ENCODE measurements at places on chromosomes 4 and X.
A peak's percentile ranks its signal among the peaks of the same experiment; 100 is the strongest.

GRCh38 chrX:109773374-109773773 is 40.3 kb upstream of the ACSL4 start:
- DNase-seq = no peak

DNA sequence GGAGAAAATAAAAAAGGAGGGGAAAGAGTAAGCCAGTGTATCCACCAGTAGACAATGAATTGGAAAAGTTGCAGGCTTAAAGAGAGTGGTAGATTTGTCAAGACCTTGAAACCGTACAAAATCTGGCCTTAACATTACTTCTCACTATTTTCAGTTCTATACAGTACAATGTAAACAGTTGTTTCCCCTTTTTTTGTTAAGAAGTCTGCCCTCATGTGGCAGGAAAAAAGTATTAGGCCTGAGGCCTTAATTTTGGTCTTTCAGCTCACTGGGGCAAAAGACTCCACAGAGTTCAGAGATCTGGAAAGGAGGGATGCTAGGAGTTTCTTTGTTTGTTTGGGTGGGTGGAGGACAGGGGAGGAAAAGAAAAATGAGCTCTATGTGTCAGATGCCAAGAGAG is 92.8 kb upstream of the CCDC160 start:
- no peak for DNase-seq

DNA sequence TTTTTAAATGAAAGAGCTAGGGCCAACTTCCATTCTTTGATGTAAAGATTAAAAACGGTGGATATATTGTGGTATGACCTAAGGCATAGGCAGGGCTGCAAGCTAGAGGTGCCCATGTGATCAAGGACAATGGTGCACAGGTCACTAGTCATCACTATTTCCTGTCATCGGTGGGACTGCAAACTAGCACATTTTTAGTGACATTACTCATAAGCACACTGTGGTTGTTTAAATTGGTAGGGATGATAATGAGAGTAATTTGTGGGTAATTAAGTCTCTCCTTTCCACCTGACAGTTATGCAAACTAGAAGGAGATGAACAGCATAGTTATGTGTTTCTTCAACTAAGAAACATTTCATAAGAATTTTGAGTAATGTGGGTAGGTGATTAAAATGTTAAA is 85.4 kb downstream of the GPRIN3 start:
- no peak for DNase-seq

GRCh38 chrX:150694738-150695410 is 1.7 kb downstream of the MTMR1 start:
- no peak for DNase-seq

GRCh38 chrX:23783589-23784469 is 856 bp downstream of the SAT1 start:
- no peak for DNase-seq

- DNase-seq = no peak
Observed at GRCh38 chr4:186570193-186570996, 15.0 kb upstream of the MTNR1A start.

DNA sequence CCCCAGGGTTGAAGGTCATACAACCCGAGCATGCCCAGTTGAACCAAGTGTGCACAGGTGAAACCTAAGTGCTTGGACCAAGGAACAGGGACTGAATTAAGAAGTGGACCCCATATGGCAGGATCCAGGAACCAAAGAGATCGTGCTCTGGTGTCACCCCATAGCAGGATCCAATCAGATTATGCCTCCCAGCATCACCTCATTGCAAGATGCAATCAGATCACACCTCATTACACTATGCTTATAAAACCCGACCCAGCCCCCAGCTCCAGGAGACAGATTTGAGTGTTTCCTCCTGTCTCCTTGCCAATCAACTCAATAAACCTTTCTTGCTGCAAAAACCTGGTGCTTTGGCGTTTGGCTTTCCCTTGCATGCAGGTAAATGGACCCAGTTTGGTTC is 37.6 kb downstream of the EFHC2 start:
- DNase-seq = no peak

DNA sequence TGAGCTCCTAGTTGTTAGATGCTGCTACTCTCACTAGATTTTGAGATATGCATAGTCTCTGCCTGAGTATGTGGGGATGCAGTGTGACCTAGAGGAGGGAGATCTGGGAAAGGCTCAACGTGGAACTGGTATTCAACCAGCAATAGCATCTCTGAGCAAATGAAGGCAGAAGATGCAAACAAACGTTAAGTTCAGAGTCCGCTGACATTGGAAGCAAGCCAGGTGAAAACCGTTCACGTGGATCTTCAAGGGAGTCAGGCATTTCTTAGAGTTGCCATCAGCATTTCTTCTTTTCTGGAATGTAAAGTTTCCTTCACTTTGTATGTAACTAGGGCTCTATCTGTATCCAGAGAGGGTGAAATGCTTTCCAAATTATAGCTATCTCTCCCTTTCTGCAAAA is 59.9 kb downstream of the C4orf51 start:
- DNase-seq = peak; percentile 45

DNA sequence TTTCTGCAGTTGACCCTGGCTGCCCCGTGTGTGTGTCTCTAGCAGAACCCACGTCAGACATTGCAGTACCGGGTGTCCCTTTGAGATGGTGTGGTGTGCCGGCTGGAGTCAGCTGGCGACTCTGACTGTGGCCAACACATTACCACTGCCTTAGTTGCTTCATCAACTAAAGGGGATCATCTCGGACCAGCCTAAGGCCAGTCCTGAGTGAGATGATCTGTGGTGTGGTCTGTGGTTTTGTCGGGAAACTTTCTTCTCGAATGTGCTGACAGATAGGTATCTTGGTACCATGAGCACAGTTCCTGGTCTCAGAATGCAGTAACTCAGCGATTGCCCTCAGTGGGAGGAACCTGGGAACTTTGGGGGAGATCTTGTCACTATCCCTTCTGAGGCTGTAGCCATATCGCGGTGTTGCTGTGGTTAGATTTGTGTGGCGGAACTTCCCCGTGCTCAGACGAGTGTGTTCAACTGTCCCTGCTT is 15.8 kb downstream of the TBC1D14 start:
- no peak for DNase-seq

GRCh38 chr4:1626151-1626550 is 58.0 kb downstream of the FAM53A start:
- DNase-seq = no peak

GRCh38 chr4:54842656-54843055 is 184.9 kb downstream of the KIT start:
- no peak for DNase-seq

GRCh38 chr4:174119051-174119450 is 164.4 kb downstream of the FBXO8 start:
- DNase-seq = no peak

- no peak for DNase-seq
Observed at GRCh38 chr4:87848622-87849351, 16.0 kb downstream of the MEPE start.

DNA sequence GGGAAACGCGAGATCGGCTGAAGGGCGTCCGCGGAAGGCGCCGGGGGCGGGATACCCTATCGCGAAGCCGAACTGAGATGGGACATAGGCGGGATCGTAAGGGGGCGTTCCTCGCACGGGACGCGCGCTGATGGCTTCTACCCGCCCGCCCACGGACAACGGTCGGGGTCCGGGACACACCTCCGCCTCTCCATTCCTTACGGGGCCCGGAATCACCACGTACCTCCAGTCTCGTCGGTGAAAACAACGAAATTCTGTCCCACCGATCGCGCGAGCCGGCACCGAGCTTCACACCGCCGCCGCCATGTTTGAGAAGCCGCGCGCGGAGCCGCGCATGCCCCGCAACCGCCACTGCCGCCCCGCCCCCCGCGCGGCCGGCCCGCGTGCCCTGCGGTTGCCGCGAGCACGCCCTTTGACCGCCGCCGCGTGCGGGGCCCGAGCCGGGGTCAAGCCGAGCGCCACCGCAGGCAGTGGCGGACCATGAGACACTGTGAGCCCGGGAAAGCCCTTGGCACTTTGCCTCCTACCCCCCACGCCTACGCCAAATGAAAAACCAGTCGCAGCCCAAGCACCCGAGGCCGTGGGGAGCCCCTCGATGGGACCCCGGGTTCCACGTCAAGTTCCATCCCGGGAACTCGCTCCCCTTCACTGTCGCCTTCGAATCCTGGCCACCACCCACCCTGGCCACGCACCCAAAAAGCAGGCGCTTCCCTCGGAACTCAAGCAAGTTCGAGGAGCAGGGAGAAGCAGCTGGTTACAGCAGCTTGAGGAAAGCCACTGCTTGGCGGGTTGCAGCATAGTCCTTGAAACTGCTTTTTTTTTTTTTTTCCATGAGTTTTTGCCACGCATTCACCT is at the start of gene SCML2:
SCML2 (minus strand) TSS at position 320 of the 855 bp plus-strand sequence. CDS start 20,617 bp downstream, outside the sequence.
- DNase-seq = no peak

GRCh38 chr4:171759274-171759673 is 53.9 kb upstream of the GALNTL6 start:
- no peak for DNase-seq

GRCh38 chr4:155173371-155173770 is 35.1 kb upstream of the NPY2R start:
- no peak for DNase-seq

GRCh38 chr4:168877511-168878491 is 132.3 kb downstream of the CBR4 start:
- DNase-seq = no peak

GRCh38 chr4:189385098-189385497 is 555.6 kb upstream of the FRG1 start:
- DNase-seq = no peak

GRCh38 chrX:15468036-15468435 is 25.1 kb downstream of the PIR start:
- no peak for DNase-seq

GRCh38 chrX:119406776-119407175 is 7.6 kb downstream of the SLC25A43 start:
- no peak for DNase-seq
